Naive B cell (primary cell): ENCODE measurements at places on chromosomes 2 and 18.

DNA sequence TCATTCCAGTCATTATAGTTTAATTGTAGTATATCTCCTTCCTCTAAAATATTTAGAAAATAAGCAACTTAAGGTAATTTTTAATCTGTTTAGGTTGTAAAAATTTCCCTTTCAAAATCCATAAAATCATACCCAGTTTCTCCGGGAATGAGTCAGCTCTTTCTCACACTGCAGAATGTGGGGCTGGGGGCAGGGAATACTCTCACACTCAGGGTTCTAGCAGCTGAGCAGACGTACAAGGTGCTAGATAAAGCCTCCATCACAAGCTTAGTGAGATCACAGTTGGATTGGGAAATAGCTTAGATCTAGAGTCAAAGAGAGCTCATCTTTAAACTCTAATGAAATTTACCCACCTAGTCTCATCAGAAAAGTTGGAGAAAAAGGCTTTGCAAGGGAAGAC, 79.9 kb upstream of the FAM237A start:
- no peak overlapping the region for H3K27ac ChIP-seq
- H3K4me1 ChIP-seq, result no peaks in the 10 kb centered on the region
- no peaks in the 10 kb centered on the region for H3K27me3 ChIP-seq
- no peak overlapping the region for H3K4me3 ChIP-seq
- DNase-seq, result no peak
- no peaks in the 10 kb centered on the region for H3K36me3 ChIP-seq

GRCh38 chr18:57497372-57498294, 62.5 kb downstream of the ONECUT2 start:
- H3K27me3 ChIP-seq, result peaks cover 9% of the 10 kb centered on the region
- no peak for DNase-seq
- H3K27ac ChIP-seq, result no peak overlapping the region
- H3K36me3 ChIP-seq, result no peaks in the 10 kb centered on the region
- H3K4me1 ChIP-seq, result no peaks in the 10 kb centered on the region
- no peak overlapping the region for H3K4me3 ChIP-seq

DNA sequence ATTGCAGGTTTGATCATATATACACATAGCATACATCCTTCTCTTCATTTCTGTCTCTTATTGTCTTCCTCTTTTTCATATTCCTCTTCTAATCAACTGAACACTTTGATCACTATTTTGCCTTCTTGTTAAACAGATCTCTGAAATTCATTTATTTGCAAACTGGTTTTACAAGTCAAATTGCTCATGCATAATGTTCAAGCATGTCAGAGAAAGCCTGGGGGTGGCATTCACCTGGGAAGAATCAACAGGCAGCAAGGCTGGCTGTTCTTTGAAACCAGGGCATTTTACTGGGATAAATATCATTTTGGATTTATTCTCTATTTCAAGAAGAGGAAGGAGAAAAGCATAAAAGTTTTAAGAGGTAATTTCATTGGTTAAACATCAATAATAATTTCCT, 66.9 kb upstream of the LRATD1 start:
- no peaks in the 10 kb centered on the region for H3K36me3 ChIP-seq
- DNase-seq, result no peak
- no peaks in the 10 kb centered on the region for H3K27me3 ChIP-seq

- H3K4me3 ChIP-seq, result no peak overlapping the region
- H3K27ac ChIP-seq, result no peak overlapping the region
- peaks cover 19% of the 10 kb centered on the region for H3K27me3 ChIP-seq
- DNase-seq, result no peak
These were observed 64.6 kb downstream of the INHBB start for GRCh38 chr2:120410487-120410886.

GRCh38 chr2:20438334-20439192, 8.3 kb upstream of the RHOB start:
- DNase-seq, result no peak
- H3K4me3 ChIP-seq, result no peak overlapping the region
- peaks cover 25% of the 10 kb centered on the region for H3K27me3 ChIP-seq
- H3K36me3 ChIP-seq, result no peaks in the 10 kb centered on the region
- no peak overlapping the region for H3K27ac ChIP-seq

DNA sequence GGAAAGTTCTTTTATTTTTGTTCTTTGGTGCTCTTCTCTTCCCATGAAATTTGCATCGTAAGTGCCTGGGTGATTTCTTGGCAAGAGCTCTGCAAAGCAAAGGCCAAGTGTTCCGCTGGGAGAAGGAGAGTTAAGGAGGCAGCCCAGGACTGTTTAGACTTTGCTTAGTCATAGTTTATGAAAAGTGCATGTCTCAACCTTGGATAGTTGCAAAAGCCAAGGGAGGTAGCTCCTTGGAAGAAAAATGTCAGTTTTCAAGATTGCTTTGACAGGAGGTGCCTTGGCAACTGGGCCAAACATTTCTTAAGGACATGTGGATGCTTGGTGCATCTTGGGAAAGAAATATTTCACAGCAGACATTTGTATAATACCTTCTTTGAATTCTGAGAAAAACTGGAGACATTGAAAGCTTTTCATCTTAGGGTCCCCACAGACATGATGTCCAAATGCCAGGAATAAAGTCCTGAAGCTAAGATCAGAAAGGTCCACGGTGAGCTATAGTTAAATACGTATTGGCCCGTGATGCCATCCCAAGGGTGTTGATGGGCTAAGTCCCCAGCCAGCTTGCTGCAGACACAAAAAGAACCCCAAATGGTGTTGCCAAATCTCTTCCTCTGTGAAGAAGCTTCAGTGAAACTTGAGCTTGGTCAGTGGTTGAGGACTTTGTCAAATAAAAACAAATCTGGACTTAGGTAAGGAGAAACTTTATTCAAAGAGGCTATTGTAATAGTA, 96.3 kb upstream of the THUMPD2 start:
- no peaks in the 10 kb centered on the region for H3K27me3 ChIP-seq
- H3K27ac ChIP-seq, result no peak overlapping the region
- H3K36me3 ChIP-seq, result no peaks in the 10 kb centered on the region
- DNase-seq, result no peak
- H3K4me3 ChIP-seq, result no peak overlapping the region

GRCh38 chr2:46486436-46486835, 7.1 kb downstream of the TMEM247 start:
- no peaks in the 10 kb centered on the region for H3K27me3 ChIP-seq
- H3K36me3 ChIP-seq, result no peaks in the 10 kb centered on the region
- no peak overlapping the region for H3K27ac ChIP-seq
- DNase-seq, result no peak
- H3K4me3 ChIP-seq, result no peak overlapping the region

- DNase-seq, result no peak
These were observed 297.2 kb downstream of the NDUFA10 start for GRCh38 chr2:239727776-239728600.

DNA sequence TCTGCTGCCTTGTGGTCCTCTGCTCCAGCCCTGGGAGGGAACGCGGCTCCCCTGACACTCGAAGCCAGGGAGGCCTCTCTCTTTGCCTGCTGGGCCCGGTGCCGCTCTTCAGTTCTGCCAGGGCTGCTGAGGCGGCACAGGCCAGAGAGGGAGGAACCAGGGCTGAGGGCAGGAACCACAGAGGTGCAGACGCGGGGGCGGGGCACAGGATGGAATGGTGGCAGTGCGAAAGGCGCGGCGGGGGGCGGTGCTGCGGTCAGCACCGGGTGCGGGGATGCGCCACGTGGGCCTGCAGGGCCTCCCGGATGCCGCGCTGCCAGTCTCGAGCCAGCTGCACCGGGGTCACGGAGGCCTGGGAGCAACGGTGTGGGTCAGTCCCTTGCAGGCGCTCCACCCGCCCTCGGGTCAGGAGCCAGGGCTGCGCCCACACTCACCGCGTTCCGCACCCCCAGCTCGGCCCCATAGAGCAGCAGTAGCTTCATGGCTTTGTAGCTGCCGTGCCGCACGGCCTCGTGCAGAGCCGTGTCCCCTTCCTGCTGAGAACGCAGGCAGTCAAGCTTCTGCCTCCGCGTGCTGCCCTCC, 4.4 kb downstream of the ANKRD23 start:
- no peaks in the 10 kb centered on the region for H3K36me3 ChIP-seq
- H3K27me3 ChIP-seq, result no peaks in the 10 kb centered on the region
- peak; percentile 84 for DNase-seq
- peak overlapping the region; percentile 70 for H3K27ac ChIP-seq
- peak overlapping the region; percentile 32 for H3K4me3 ChIP-seq

DNA sequence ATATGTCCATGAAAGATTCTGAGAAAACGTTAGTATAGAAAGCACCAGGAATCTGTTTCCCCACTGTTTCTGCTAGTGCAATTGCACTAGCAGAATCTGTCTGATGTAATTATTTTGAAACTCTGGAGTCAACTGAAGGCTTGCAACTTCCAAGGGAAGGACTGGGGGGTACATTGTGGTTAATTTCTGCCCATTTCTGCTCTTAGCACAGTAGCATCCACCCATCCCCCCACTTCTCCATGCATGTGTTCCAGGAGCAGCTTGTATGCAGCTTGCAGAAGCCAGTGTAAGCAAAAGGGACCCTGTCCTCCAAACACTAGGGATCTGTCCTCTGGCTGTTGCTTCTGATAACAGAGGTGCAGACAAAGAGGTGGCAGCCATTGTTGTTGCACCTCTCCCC, 74.4 kb downstream of the CRACDL start:
- no peaks in the 10 kb centered on the region for H3K4me1 ChIP-seq
- no peak overlapping the region for H3K27ac ChIP-seq
- peaks cover 28% of the 10 kb centered on the region for H3K27me3 ChIP-seq
- H3K4me3 ChIP-seq, result no peak overlapping the region
- no peaks in the 10 kb centered on the region for H3K36me3 ChIP-seq

- no peak overlapping the region for H3K4me3 ChIP-seq
- no peaks in the 10 kb centered on the region for H3K36me3 ChIP-seq
- no peaks in the 10 kb centered on the region for H3K4me1 ChIP-seq
- no peak for DNase-seq
- peaks cover 11% of the 10 kb centered on the region for H3K27me3 ChIP-seq
These were observed 74.7 kb downstream of the NAB1 start for GRCh38 chr2:190723397-190724090.

DNA sequence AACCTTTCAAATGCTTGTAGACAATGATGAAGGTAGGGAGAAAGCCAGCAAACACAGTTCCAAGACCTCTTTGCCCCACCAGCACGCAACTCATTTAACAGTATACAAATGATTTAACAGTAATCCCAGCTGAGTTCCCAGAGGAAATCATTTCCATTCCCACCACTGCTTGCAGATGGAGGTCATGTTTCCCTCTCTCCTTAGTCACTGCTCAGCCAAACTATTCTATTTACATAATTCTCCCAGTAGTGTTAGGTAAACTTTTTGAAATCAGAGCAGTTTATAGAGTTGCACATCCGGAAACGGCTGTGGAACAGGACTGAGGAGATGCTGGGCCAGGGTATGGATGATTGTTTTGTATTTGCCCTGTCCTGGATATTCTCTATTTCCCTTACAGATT, 328.5 kb downstream of the FIGN start:
- no peak for DNase-seq
- no peak overlapping the region for H3K27ac ChIP-seq
- no peak overlapping the region for H3K4me3 ChIP-seq

- no peaks in the 10 kb centered on the region for H3K27me3 ChIP-seq
- H3K27ac ChIP-seq, result no peak overlapping the region
- H3K4me3 ChIP-seq, result no peak overlapping the region
- H3K36me3 ChIP-seq, result peaks cover 8% of the 10 kb centered on the region
- no peaks in the 10 kb centered on the region for H3K4me1 ChIP-seq
These were observed 218.7 kb downstream of the ARHGAP15 start for GRCh38 chr2:143347901-143348414.

GRCh38 chr2:67446491-67446911, 49.4 kb downstream of the ETAA1 start:
- H3K27me3 ChIP-seq, result peaks cover 12% of the 10 kb centered on the region
- no peak overlapping the region for H3K4me3 ChIP-seq
- no peak for DNase-seq
- H3K4me1 ChIP-seq, result no peaks in the 10 kb centered on the region

DNA sequence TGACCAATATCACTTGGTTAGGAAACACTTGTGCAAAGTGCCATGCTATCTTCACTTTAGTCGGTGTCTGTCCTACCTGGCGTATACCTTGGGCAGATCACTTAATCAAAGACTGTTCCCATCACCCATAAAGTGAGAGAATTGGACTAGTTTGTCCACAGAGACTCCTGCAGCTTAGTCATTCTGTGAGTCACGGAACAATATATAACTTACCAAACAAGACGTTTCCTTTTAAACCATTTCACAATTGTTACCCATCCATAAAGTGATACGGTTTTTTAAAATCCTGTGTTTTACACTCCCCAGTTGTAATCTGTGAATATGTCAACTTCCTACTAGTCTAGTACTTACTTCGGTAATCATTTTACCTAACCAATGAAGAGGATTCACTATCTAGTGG, 499.3 kb upstream of the SMIM21 start:
- no peak overlapping the region for H3K27ac ChIP-seq
- no peak overlapping the region for H3K4me3 ChIP-seq
- DNase-seq, result no peak
- H3K4me1 ChIP-seq, result no peaks in the 10 kb centered on the region
- no peaks in the 10 kb centered on the region for H3K27me3 ChIP-seq
- no peaks in the 10 kb centered on the region for H3K36me3 ChIP-seq

DNA sequence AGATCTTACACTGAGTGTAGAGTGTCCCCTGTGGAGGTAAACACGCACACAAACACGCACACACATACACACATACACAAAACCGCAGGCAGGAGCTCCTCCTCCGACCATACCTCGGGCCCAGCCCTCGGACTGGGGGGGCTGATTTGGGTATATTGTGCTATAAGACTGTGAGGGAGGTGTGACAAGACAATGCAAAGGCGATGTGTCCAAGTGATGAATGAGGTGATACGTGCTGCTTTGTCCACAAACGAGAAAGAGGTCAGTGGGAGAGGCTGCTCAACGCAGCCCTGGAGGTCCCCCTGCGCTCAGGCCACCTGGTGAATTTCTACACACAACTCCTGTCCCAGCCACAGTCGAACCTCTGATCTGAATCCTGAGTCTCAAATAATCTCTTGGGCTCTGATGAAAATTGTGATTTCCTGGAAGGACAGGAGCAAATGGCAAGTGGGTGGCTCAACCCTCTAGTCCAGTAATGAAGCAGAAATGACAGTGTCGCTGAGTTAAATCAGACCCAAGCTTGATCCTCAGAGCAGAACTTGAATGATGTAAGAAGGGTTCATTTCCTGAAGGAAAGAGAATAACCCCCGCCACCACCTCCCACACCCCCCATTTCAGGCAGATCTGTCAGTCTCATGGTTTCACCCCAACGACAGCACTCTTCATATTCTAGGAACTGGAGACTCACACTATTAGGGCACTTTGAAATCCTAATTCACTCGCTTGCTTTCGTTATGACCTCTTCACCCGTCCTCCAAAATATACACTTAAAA, 48.9 kb upstream of the ASXL2 start:
- no peak overlapping the region for H3K4me3 ChIP-seq
- no peak for DNase-seq
- no peaks in the 10 kb centered on the region for H3K4me1 ChIP-seq
- no peak overlapping the region for H3K27ac ChIP-seq

DNA sequence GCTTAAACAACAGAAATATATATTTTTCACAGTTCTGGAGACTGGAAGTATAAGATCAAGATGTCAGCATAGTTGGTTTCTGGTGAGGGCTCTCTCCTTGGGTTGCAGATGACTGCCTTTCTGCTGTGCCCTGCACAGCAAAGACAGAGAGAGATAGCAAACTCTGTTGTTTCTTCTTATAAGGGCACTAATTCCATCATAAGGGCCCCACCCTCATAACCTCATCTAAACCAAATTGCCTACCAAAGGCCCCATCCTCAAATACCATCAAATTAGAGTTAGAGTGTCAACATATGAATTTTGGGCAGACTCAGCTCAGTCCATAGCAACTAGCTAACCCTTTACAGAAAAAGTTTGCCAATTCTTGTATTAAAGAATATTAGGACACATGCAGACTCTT, 94.0 kb upstream of the TLK1 start:
- no peak for DNase-seq
- H3K36me3 ChIP-seq, result no peaks in the 10 kb centered on the region
- no peaks in the 10 kb centered on the region for H3K27me3 ChIP-seq
- H3K4me1 ChIP-seq, result peaks cover 7% of the 10 kb centered on the region
- no peak overlapping the region for H3K27ac ChIP-seq
- no peak overlapping the region for H3K4me3 ChIP-seq
